ENCODE measurements at places on chromosomes 7 and 10.

DNA sequence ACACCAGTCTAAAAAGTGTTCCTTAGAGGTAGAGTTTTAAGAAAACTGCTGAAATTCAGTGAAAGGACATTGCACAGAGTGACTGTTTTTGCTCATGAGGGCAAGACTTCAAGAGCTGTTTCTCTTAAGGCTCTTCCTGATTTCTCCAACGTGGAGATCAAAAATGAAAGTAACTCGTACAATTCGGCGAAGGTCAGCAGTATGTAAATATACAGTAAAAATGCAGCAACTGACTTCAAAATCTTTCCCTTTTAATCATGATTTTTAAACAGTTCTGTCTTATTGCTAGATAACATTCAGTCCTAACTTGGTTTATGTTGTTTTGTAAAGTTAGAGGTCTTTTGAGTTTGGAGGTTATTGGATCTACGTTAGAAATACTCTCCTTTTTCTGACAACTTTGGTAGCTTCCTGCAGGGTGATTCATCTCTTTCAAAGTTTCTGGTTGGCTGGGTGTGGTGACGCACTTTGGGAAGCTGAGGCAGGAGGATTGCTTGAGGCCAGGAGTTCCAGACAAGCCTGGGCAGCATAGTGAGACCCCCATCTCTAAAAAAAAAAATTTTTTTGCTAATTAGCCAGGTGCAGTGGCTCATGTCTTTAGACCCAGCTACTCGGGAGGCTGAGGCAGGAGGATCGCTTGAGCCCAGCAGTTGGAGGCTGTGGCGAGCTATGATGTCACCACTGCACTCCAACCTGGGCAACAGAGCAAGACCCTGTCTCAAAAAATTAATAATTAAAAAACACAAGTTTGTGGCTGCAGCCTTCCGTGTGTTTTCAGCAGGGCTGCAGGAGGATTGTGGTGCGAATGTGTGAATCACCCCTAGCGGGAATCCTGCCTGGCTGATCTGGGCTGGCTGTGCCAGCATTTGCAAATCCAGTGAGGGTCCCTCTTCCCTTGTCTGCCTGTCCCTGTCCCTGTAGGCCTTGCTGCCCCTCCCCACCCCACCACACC is 29.2 kb upstream of the AP5Z1 start:
- DNase-seq = peak; percentile 79

DNA sequence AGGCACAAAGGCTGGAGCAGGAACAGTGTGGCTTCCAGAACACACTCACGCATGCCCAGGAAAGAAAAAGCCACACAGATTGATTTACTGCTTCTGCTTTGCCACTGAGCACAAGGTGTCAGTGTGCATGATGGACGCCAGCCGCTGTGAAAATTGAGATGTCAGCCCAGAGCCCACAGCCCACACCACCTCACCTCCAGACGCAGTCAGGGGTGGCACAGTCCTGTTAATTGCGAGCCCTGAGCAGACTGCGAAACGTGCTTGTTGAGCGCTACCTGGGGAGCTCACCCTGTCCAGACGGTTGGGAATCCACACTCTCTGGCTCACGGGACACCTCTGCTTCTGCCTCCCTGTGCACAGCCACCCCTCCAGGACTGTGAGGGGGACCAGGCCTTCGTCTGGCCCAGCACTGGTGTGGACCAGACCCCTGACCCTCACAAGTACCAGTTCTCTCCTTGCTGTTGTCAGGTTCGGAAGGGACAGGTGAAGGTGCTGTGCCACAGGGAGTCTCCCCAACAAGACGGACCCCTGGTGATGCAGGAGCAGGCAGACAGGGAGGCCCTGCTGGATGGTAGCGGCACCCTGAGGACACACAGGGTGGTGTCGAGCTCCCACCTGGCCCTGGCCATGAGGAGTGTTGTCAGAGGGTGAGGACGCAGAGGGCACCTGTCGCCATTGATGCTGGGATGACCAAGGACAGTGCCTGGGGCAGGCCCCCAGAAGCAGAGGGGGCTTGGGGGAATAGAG is 15.3 kb downstream of the RASGEF1A start:
- DNase-seq = no peak

DNA sequence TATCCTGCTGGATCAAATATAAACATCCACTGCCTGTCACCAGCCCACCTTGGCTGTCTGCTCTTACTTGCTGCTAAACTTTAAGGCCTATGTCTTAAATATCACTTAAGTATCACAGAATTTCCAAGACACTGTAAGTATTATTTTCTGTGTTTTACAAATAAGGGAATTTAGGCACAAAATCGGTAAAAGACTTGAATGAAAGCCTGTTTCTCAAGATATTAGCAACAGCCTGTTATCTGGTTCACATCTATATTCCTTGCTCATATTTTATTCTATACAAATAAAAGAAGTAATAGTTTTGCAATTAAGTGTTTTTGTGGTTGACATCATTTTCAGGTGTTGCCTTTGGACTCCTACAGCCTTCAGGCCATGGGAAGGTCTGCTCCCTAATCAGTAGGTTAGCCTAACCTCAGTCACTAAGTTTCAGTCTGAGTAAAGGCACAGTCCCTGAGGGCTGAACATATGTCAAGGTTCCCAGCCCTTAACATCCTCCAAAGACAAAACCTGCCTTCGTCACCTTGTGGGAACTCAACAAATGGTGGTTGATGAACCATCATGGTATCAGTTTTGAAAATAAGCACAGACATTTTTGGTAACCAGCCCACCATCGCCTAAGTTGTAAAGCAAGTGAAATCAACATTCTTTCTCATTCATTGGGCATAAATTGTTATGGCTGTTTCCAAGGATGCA is 127.1 kb downstream of the CREB5 start:
- no peak for DNase-seq

GRCh38 chr7:119283353-119283752 is 989.6 kb upstream of the KCND2 start:
- no peak for DNase-seq
